Right atrium auricular region (tissue), 2 donors: ENCODE measurements at places on chromosomes 16 and 17.

DNA sequence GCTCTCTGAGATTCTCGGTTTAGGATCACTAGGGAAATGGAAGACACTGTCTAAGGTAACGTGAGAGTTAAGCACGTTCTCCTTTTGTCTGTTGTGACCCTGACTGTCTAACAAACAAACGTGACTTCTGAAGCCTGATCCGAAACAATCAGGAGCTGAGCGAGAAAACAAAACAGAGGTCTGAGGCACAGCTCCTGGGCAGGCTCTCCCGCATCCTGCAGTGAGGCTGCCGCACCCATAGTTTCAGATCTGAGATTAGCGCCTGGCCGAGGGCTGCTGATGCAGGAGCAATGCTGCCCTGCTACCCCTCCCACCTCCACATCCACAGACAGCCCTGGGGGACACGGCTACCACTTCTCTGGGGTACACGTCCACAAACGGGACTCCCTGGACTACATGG, 46.7 kb downstream of the RNF157 start:
- no peak for DNase-seq

DNA sequence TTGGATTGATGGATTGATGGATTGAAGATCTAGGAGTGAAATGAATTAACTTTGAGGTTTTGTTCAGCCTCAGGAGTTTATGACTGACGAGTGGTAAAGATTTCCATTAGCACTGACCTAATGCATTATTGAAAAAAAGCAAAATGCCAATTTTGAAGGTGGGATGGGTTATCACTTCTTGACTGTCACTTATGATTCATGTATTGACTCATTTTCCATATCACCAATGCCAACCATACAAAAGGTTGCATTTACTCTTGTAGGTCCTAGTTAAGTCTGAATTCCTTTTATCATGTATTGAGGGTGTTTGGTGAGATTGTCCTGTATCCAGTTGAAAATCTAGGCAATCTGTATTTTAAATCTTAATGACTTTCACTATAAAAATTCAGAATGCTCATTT, 57.6 kb downstream of the KNOP1 start:
- no peak for DNase-seq

- DNase-seq, result no peak
Measured at GRCh38 chr16:88073201-88073721, 122.0 kb downstream of the BANP start.

DNA sequence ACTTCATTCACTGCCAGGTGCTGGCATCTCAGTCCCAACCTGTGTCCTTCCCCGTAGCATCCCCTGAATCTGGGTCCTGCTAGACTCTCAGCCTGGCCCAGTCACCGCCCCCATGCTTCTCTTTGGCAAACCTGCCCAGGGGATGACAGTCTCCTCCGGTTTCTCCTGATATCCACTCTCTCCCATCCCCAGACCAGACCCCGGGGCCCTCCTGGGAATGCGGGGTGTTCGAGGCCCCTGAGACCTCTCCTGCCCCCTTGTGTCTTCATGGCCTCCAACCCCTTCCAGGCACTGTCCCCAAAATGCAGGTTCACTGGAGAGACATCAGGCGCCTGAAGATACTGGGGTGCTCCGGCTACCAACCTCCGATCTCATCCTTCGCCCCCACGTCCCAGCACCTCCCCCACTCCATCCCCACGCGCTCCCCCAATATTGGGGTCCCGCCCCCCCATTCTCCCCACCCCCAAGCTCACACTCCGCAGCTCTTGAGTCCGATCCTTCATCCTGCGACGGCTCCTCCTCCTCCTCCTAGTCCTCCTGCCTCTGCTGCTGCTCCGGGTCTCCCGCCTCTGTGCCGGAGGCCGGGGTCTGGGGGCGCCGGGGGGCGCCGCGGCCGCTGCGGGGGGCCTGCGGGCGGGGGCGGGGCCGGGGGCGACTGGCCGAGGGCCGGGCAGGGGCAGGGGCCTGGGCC, 399 bp downstream of the STX1B start:
- no peak for DNase-seq

DNA sequence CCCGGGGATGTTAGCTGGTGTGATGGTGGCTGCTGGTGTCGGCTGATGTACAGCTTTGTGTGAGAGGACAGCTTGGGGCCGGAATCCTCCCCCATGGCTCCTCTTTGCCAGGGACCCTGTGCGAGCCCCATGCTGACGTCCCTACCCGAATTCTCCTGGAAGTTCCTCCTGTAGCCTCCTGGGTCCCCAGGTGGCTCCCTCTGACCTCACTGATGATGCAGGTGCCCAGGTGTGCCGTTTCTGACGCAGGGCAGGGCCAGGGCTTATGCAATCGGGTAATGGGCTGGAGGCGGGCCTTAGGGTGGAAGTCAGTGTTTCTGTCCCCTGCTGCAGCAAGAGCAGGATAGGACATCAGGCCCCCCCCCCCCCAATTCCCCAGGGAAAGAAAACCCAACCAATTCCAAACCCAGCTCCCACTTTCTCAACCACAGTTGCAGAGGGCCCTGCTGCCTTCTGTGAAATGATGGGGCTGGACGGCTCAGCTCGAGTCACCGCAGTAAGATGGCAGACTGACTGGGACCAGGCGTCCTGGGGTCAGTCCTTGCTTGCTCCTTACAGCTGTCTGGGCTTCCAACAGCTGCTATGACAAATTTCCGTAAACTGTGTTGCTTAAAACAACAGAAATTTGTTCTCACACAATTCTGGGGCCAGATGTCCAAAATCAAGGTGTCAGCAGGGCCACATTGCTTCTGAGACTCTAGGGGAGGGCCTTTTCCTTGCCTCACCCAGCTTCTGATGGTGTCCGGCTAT, 139.0 kb upstream of the PLCG2 start:
- DNase-seq, result no peak

DNA sequence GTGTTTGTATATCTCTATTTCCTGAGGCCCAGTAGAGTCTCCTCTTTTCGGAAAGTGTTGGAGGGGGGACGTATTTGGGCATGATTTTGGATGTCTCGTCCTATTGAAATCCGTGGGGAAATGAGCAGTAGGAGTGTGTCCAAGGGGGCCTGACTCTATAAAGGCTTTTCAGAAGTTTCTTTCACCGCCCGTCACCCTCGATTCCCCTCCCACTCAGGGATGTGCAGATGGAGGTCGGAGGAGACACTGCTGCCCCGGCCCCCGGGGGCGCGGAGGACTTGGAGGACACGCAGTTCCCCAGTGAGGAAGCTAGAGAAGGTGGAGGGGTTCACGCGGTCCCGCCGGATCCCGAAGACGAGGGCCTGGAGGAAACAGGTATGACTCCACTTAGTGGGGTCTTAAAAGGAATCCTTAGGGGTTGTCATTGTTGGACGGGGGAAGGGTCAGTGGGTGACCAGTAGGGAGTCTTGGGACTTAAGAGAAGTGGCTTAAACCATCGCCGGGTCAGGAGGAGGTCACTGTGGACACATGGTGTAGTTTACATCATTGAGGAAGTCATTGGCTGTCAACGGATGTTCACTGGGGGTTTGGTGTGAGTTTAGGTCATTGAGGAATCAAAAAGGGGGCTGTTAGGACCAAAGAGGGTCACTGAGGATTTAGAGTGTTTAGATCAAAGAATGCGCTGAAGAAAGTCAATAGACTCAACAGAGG, 424 bp downstream of the MON1B start:
- no peak for DNase-seq
